ENCODE measurements at places on chromosomes 2 and 18.

DNA sequence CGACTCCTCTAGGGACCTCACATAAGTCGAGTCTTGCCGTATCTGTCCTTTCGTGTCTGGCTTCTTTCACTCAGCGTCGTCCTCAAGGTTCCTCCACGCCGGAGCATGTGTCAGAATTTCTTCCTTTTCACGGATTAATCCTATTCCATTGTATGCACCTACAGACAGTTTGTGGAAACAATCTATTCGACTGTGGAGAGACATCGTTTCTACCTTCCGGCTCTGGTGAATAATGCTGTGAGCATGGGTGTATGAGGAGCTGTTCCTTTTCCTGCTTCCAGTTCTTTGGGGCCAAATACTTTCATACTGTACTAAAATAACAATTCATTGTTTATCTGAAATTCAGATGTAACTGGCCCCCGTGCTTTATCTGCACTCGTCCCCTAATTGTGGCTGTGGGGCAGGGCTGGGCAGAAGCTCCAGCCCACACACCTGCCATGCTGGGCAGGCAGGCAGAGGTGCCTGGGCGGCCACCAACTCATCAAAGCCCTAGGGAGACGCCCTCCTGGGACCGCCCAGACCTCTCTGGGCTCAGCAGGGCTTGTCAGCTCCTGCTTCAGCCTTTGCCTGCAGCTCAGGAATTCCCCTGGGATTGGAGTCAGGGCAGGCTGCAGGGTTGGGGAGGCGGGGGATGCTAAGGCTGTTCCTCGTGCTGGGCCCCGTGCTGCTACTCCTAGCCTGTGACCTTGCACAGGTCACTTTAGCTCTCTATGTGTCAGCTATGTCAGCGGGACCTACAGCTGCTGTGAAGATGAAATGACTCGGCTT is 14.5 kb downstream of the GPC1 start:
- DNase-seq = peak; percentile 16

- no peak for DNase-seq
Measured at GRCh38 chr2:85501248-85501647, 37.7 kb upstream of the MAT2A start.

DNA sequence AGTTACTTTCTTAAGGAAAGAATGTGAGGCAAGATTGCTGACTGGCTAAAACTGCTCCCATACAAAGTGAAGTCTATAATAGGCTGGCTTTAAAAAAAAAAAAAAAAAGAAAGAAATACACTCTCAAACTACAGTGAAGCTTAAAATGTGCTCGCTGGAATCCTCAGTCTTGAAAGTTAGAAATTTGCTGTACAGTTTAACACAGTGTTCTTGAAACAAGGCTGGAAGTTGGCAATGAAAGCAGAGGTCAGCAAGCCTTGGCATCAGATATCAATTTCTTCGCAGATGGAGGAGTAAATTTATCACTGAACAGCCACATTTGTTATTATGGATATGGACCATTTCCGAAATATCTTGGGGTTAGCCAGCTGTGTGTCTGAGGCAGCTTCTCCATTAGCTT is 392.9 kb downstream of the ZNF516 start:
- no peak for DNase-seq

DNA sequence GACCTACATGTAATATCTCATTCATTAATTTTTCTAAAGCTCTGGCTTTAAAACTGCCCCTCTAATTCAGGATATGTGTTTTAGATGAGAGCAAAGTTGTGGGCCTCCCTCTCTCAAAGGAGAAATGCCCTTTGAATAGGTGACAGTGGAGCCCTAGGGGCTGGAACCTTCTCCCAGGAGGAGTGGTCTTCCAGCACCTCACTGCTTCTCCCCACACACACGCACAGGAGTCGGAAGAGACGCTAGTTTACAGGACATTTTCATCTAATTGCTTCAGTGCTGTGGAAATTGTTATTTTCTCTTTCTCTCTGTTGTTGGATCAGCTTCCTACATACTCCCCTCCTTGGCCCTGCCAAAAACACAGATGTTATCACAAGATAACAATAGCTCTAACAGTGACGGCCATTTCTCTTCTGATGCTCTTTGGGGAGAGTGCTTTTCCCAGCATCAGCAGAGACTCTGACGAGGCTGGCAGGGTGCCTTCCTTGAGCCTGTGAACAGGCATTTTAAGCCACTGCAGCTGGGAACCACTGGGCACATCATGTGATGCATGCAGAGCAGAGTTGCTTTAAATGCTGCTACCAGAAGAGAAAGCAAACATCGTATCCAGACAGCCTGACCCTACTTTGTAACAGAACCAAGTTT is 209.4 kb upstream of the SP5 start:
- DNase-seq = no peak

DNA sequence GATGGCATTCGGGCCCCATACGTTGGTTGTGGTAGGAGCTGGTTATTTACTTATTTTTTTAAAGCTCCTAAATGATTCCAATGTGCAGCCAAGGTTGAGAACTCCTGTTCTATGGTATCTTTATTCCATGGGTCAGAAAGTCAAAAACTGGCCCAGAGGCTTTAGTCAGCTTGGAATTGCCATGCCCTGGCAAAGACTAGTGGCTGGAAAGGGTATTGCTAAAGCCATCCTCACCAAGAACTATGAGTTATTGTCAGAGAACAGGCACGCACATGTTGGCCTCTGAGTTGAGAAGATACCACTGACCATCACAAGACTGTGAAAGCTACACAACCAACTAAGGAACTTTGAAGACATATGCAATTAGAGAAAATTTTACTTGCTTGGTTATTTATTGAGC is 47.9 kb upstream of the ACMSD start:
- DNase-seq = peak; percentile 16

GRCh38 chr2:126275098-126275497 is 380.9 kb upstream of the GYPC start:
- DNase-seq = no peak

DNA sequence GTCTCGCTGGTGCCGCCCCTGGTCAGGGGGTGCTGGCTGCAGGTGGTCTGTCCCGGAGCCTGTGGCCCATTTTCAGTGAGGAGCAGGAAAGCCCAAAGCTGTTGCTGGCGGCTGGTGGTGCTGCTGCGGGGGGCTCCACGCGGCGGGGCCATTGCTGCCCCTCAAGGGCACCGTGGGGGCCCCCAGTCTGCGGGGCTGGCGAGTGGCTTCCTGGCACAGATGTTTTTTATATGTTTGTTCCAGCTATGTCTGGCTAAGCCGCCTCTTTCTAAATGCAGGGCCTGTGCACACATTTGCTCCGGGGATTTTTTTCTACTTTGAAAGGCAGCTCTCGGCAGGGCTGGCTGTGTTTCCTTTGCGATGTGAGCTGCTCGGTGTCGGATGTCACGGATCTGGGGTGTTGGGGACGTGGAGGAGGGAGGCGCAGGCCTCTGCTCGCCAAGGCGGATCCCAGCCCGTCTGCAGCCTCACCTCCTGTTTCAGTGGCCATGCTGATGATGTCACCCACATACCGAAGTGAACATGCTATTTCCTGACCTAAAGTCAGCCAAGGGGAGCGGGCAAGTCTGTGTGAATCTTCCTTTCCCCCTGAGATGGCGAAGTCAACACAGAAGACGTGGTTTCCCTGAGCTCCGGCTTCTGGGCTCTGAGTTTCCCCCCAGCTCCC is 112.0 kb upstream of the CTDP1 start:
- DNase-seq = no peak

- DNase-seq = no peak
Measured at GRCh38 chr2:172323256-172323655, 104.1 kb upstream of the ITGA6 start.

GRCh38 chr2:225668606-225669266 is 269.2 kb downstream of the NYAP2 start:
- DNase-seq = peak; percentile 76

DNA sequence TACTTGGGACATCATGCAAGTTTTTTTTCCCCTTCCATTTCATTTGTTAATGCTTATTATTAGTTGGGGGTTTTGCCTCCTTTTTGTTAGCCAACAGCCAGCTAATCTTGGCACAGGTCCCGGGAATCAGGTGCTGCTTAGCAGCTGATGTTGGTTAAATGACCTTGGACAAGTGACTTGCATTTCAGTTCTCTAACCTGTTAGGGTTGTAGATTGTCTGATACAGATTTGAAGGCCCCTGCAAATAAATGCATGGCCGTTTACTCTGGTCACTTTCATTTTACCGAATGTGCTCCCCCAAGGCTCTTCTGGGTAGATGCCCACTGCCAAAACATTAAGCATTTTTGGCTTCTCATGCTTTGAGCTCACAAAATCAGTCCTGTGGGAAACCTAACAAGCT is 120.9 kb downstream of the SPTBN1 start:
- no peak for DNase-seq

- DNase-seq = peak; percentile 29
Measured at GRCh38 chr2:181570833-181571661, 85.9 kb downstream of the CERKL start.

- DNase-seq = no peak
Measured at GRCh38 chr18:75574187-75574586, 146.7 kb upstream of the SMIM21 start.

- no peak for DNase-seq
Measured at GRCh38 chr2:84187258-84187657, 271.8 kb downstream of the SUCLG1 start.

GRCh38 chr2:56084111-56084901 is 99.5 kb upstream of the CCDC85A start:
- DNase-seq = no peak

DNA sequence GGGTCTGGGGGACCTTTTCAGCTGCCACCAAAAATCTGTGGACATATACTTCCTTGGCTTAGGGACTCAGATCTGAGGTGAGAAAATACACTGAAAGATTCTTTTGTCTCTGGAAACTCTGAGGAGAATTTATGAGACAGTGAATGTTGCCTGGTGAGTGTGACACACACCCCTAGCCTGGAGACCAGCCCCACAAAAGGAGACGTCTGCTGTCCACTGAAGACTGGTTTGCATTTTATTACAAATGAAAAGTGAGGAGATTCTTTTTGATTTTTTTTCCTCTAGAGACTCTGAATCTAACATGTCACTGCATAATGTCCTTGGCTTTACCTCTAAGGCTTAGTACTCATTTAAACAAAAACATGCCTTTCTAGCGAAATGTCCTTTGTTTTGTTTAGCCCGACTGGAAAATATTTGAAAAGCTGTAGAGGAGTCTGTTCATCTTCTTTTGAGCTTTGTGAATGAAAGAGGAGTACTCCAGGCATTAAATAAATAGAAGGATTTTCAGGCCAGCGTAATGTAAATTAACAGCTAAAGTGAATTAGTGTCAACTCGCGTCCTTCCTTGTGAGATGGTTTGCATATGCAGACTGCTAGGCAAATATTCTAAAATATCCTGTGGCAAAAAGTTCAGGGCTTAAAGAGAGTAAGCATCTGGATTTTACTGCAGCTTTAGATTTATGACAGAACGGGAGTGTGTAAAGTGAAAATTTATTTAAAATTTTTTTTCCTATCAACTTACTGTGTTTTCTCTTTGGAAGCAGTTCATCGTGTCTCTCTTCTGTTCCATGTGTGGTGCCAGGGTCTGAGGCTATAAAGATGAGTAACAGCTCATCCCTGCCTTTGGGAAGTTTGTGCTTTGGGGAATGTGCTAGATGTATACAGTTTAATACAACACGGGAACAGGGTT is 125.4 kb downstream of the VWA3B start:
- DNase-seq = no peak

DNA sequence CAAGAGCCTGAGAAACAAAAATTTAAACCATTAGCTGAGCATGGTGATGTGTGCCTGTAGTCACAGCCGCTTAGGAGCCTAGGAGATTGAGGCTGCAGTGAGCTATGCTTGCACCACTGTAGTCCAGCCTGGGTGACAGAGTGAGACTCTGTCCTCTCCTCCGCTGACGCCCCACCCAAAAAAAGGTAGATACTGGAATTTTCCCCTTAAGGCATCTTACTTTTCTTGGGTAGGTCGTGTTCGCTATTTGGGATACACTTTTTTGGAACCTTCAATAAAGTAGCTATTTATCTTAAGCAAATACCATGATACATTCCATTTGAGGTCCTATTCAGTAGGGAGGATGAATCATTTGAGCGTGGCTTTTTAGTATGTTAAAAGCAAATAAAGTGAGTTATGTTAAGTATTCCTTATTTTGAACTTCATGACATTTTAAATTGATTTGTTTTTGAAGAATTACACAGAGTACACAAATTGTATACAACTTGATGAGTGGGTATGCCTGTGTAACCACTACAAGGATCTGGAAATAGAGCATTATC is 38.7 kb downstream of the RALBP1 start:
- DNase-seq = no peak

GRCh38 chr2:231272991-231273390 is 74.6 kb downstream of the ARMC9 start:
- DNase-seq = no peak

DNA sequence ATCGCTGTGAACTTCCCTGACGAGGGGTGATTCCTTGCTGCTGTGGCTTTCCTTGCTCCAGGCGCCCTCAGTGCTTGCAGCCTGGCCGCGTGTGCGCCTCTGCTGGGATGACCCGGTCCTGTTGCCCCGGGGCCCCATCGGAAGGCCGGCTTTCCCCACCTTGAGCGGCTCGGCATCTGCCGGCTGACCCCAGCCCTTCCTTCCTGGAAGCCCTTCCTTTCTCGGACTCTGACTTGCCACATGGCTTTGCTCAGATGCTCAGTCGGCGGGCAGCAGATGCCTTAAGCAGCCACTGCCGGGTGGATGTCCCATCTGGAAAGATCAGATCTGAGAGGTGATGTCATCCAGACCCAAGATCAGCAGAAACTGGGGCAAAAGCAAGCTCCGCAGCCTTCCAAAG is 100.5 kb upstream of the ODC1 start:
- DNase-seq = no peak

DNA sequence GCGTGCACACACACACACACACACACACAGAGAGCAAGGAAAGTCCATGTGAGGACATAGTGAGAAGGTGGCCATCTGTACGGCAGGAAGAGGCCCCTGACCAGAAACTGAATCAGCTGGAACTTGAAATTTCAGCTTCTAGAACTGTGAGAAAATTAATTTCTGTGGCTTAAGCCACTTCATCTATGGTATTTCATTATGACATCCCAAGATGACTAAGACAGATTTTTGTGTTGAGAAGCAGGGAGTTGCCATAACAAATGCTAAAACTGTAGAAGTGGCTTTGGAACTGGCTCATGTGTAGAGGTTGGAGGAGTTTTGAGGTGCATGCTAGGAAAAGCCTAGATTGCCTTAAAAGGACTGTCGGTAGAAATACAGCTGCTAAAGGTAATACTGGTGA is 63.4 kb upstream of the ZBTB7C start:
- no peak for DNase-seq

- DNase-seq = peak; percentile 21
Measured at GRCh38 chr2:33670392-33670937, 71.4 kb upstream of the FAM98A start.

- DNase-seq = no peak
Measured at GRCh38 chr2:72992734-72993102, 75.4 kb downstream of the EMX1 start.

All from NAMALWA (cell line).